Renal cortical epithelial cell (primary cell): ENCODE measurements at places on chromosomes 11 and 22. TPM values are rescaled to one million over a fixed set of nuclear protein-coding genes. Genes with fewer than 3 reads are reported as not detected.

DNA sequence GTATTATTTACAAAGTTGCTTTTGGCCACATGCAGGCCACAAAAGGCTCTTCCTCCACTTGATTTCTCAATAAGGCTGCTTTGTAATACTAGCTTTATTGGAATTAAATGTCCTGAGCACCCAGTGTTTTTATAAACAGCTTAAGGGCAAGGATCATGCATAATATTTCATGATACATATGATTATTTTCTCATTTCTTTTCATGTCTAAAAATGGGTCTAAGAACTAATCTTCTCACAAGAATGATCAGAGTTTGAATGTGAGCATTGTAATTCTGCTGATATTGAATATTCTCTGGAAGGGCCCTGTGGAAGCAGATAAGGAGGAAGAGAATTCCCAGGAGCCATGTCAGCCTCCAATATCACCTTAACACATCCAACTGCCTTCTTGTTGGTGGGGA is at the start of gene OR52K2:
Gene OR52K2 (plus strand): TSS at position 301 of the 400 bp plus-strand sequence. CDS start 45 bp downstream, at position 346.
- DNase-seq: no peak

DNA sequence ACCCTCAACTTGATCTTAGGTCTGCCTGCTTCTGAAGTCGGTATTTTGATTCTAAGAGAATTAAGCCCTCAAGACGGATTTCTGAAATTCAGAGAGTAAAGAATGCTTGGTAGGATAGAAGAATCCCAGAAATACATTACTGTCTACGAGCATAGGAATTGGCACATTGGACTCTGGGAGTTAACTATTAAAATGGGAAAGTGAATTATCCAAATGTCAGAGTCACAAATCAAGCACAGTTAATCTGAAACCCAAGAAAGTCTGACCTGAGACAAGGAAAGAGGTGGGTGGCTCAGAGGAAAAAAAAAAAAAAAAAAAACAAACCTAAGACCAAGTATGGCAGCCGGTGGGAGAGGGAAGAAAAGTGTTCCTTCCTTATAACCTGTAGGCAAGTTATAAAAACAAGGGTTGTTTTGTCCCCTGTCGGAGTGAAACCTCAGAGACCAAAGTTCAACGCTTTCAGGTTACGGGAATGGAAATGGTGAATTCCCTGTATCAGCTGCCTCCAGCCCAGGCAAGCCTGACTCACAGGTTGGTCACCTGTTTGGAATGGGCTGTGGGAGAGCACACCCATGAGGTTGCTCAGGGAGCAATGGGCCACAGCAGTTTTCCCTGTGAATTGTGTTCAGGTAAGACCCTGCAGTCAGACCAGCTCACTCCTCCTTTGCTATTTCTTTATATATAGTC is 139.0 kb downstream of the ETS1 start:
- DNase-seq: peak; percentile 100

- DNase-seq: no peak
Measured at GRCh38 chr11:118108513-118108912, 21.8 kb upstream of the SMIM35 start.

GRCh38 chr11:70139785-70140410 is 61.8 kb downstream of the ANO1 start:
- no peak for DNase-seq

DNA sequence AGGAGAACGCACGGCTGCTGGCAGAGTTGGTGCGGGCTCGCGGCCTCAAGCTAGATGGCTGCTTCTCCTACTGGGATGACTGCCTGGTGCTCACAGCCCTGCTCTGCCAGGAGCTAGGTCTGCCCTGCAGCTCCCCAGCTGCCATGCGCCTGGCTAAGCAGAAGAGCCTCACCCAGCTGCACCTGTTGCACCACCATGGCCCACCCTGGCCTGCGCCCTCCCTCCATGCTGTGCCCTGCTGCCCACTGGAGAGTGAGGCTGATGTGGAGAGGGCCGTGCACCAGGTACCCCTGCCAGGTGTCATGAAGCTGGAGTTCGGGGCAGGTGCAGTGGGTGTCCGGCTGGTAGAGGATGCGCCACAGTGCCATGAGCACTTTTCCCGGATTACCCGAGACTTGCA is 4.8 kb upstream of the RPS6KB2 start:
- no peak for DNase-seq

DNA sequence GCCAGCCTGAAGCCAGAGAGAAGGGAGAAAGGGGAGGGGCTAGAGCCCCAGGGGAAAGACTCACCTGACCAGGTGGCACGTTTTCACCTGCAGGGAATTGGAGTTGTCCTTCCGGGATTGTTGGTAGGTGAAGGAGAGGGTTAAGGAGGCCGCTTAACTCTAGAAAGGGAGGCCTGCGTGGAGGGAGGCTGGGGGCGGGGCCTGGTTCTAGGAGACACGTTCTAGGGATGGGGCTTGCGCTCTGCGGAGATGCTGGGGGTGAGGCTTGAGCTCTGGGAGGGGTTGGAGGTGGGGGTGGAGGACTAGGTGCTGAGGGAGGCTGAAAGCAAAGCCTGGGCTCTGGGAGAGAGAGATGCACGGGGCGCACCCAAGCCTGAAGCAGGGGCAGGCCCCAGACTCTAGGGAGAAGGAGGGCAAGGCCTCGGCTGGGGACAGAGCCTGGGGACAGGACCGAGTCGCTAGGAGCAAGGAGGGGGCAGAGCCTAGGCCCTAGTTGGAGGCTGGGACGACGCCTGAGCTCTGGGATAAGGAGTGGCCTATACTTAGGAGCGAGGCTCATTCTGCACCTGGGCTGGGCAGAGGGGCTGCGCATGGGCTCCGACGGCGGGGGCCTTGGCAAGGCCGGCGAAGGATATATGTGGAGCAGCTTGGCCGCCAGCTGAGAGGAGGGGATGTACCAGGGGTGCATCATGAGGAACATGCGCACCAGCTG is 2.4 kb downstream of the RASGRP2 start:
- no peak for DNase-seq

DNA sequence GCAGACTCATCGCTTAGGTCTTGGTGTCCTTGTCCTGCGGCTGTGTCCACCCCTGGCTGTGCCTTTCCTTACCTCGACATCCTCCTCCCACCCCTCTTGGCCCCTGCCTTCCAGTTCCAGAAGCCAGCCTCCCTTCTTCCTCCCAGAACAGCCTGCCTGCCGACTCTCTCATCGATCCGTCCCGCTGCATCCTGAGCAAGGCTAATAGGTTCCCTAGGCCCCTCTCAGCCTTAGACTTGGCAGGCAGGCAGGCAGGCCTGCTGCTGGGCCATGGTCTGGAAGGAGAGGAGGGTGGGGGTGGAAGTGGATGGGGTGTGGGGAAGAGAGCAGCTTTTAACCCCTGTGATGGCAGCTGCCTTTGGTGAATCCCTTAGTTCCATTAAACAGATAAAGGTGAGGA is 196.7 kb upstream of the TBCEL start:
- no peak for DNase-seq

DNA sequence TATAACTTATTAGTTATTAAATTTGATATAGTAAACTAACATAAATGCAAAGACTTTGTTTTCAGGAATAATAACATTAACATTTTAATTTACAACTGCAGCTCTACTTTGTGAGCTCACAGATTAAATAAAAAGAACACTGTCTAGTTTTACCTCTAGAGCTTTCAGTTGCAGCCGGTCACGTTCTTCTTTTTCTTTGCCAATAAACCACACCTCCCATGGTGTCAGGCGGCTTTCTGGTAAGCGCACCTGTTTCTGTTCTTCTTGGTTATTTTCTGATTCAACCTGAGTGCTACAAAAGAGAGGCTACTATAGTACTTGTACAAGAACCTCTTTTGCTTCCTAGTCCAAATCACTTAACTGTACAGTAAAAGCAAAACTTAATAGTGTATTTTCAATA is 5.8 kb downstream of the CCDC34 start:
- no peak for DNase-seq

DNA sequence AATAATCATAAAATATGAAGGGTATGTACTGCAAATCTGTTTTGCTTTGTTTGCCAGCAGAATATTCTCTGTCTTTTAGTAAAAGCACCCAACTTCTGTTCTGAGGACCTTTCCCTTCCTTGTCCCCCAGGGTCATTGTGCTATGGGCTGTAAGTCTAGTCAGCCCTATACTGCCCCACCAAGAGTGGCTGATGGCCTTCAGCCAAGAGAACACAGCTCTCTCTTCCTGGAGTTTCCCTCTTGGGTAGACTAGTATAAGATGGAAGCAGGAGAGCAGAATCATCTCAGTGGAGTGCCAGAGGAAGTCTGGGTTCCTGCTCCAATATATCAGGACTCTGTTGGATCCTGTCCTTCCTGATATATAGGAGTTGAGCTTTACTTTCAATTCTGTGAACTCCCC is 29.0 kb downstream of the MMP13 start:
- no peak for DNase-seq

DNA sequence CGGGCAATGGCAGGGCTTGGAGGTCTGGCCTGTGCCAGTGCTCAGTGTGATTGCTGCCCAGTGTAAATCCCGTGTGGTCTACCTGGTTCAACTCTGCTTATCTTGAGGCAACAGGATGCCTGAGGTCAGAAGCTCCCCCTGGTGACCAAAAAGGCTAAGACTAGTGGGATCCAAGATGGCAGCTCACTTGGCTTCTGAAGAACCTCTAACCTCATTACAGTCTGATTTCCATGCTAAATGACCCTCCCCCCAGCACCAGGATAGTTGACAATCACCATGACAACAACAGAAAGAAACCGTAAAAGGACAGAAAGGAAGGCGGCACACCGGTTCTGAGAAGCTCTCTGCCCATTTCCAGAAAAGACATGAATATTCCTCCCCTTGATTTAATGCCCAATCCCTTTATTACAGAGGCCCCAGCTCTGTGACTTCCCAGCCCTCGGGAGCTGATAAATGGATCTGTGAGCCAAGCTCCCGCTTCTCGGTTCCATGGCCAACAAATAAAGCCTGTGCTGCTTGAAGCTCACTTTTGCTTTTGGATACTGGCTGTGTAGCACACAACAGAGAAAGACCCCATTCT is 398.4 kb downstream of the CTTN start:
- DNase-seq: no peak

DNA sequence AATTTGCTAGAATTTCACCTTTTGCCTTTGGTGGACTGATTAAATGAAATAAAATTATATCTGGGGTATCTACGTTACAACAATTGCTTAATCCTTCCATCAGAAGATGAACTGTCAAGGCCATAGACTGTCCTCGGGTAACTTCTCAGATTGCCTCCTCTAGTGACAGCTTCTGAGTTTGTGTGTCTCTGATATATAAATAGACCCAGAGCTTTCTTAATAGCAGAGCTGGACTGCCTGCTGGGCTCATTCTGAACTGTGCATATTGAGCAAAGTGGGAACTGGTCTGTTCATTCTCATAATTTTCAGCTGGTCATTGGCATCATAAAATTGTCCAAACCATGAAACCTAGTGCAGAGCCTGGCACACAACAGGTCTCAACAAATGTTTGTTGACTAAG is 99.1 kb upstream of the GRAMD1B start:
- no peak for DNase-seq

DNA sequence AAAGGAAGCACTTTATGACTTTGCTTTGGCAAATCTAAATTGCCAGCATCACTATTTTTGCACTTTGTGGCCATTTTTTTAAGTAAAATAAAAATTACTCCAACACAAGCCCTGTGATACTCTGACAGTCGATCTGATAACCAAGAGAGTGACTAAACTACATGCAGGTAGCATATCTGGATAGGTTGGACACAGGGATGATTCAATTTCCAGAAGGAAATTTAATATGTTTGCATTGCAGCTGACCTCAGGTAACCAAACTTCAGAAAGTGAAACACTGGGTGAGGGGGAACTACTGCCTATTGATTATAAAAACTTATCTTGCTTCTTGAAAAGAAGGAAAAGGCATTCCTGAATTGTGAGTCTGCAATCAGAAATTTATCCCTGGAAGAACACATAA is 13.9 kb downstream of the OR5B3 start:
- DNase-seq: no peak

DNA sequence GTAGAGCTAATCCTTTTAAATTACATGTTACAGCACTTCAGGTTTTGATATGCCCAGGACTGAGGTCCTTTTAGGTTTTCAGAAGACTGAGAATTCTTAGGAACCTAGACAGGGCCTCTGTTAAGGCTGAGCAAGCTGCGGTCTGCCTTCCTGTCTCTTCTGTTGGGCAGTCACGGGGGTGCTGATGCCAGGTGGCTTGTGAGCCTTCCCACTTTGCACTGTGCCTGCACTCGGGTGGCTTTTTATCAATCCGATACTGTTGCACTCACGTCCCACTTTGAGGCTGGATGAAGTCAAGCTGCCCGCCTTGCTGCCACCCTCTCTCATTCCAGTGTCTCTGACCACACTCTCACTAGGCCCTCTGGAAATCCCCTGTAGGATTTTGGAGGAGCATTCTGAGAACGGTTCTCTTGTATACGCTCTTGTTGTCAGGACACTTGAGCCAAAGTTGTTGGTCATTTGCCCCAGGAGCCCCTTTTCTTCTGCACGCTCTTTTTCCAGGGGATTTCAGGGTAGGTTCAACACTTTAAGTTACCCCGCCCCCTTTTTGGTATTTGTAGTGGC is 141.8 kb downstream of the TEAD1 start:
- no peak for DNase-seq

DNA sequence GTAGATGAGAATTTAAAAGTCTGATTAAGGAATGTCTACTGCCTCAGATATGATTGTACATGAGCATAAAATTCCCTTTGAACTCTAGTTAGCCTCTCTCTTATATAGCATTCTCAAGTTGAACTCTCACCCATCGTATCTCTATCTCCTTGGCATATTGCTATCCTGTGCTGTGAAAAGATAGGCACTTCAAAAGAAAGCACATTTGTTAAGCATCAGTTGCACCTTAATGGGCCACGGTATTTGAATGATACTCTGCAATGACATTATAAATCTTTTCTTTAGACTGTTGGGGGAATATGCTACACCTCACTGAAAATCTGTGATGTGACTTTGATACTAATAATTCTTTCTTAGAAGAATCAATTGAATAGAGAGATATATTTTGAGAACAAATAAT is 570.7 kb downstream of the JRKL start:
- DNase-seq: no peak

GRCh38 chr11:27392278-27393114 is 29.5 kb upstream of the CCDC34 start:
- DNase-seq: peak; percentile 75

DNA sequence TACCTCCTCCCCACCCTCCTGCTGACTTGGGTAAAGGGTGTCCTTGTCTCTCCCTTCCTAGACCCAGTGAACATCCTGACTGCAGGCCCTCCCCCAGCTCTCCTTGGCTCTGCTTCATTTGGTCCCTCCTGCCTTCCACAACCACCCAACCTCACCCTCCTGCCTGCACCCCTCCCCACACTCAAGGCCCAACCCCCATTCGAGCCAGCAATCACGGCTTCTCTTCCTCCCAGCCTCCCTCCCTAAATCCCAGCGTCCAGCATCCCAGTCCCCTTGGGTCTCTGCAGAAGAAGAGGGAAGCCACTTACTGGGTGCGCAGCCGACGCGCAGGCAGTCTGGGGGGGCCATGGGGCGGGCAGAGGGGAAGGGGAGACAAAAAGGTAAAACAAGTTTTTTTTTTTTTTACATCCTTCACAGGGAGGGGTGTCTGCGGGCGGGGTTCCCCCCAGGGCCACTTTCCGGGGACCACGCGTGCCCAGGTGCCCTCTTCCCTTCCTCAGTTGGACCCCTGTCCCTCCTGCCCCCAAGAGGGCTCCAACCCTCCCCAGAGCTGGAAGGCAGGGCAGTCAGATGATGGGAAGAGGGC is 62.5 kb downstream of the SLC22A12 start:
- no peak for DNase-seq

Gene KCNK7
- 0.20 TPM in 1 of 2 replicates, not detected in the other for total RNA-seq

Gene SLC22A6
- not detected in 2 replicates for total RNA-seq

Gene COPB1
- 329 and 407 TPM in 2 replicates for total RNA-seq

Gene PGA5
- total RNA-seq: not detected in 2 replicates

Gene FXYD6
- 0.20 and 1.0 TPM in 2 replicates for total RNA-seq
